GM18507 (cell line): ENCODE measurements at places on chromosomes 16 and 17.

DNA sequence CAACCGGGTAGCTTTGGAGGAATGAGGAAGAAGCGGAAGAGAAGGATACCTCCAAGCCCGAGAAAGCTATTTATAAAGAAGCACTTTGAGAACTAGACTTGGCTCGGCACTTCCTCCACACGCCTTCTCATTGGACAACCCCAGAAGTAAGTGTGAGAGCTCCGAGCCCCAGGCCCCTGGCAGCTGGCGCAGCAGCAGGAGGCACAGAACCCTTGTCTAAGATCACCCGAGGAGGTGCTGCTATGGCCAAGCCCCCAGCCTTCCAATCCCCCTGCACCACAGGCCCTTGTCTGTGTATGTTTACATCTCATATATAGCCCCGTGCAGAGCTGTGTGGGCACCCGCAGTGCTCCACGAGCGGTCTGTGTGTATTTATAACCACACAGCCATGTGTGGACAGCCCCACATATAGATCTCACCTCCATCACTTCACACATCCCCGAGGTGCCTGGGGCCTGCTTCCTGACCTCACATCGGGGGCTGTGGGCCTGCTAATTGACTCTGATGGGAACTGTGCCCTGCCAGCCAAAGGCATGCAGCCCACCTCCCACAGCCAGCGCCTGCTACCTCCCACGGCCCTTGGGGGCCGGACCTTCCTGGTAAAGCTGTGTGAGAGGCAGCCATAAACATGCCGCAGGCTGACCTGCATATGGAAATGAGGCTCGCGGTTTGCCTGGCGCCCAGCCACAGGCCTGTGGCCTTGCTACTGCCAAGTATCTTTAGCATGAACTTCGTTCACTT lies 96.1 kb downstream of the C17orf67 start:
- no peak for DNase-seq

- no peak for DNase-seq
Measured at GRCh38 chr17:70274255-70274654, 104.9 kb downstream of the KCNJ2 start.

DNA sequence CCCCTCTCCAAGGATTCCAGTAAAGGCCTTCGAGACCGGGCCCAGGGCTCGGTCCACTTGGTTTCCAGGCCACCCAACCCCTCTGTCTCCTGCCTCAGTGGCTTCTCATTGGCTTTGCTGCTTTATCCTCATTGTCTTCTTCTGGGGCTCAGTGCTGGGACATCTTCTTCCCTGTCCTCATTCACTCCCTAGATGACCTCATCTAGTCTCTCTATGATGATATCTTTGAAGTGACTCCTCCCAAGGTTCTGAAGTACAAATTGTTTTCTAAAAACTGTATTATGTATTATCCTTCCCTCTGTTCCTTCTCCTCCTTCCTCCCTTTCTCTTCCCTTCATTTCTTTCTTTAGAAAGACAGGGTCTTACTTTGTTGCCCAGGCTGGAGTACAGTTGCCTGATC lies 27.1 kb upstream of the NDRG4 start:
- DNase-seq = no peak

DNA sequence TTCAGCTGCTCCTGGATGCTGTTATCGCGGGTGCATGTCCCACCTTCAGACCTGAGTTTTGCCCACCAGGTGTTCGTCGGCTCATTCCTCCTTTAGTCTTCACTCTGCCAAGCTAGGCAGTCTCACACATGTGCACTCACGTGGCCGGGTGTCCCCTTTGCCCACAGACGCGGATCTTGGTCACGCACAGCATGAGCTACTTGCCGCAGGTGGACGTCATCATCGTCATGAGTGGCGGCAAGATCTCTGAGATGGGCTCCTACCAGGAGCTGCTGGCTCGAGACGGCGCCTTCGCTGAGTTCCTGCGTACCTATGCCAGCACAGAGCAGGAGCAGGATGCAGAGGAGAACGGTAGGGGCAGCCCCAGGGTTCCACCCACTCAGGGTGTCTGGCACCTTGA lies 133.1 kb downstream of the ABCC6 start:
- no peak for DNase-seq

DNA sequence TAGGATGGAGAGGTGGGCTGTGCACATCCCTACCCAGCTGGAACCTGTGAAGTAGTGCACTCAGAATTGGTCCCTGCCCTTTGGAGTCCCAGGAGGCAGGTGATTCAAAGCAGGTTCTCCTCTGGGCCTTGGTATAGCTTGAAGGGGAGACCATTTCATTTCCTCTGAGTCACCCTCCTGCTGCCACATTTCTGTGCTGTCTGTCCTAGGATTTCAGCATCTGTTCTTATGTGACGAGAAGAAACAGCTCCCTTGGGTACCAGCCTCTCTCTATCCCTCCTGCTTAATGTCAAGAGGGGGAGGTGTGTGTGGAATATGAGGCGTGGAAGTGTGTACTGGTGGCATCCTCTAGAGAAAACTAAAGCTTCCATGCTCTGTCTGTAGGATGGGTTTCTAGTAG lies 5.0 kb upstream of the NFE2L1 start:
- no peak for DNase-seq

DNA sequence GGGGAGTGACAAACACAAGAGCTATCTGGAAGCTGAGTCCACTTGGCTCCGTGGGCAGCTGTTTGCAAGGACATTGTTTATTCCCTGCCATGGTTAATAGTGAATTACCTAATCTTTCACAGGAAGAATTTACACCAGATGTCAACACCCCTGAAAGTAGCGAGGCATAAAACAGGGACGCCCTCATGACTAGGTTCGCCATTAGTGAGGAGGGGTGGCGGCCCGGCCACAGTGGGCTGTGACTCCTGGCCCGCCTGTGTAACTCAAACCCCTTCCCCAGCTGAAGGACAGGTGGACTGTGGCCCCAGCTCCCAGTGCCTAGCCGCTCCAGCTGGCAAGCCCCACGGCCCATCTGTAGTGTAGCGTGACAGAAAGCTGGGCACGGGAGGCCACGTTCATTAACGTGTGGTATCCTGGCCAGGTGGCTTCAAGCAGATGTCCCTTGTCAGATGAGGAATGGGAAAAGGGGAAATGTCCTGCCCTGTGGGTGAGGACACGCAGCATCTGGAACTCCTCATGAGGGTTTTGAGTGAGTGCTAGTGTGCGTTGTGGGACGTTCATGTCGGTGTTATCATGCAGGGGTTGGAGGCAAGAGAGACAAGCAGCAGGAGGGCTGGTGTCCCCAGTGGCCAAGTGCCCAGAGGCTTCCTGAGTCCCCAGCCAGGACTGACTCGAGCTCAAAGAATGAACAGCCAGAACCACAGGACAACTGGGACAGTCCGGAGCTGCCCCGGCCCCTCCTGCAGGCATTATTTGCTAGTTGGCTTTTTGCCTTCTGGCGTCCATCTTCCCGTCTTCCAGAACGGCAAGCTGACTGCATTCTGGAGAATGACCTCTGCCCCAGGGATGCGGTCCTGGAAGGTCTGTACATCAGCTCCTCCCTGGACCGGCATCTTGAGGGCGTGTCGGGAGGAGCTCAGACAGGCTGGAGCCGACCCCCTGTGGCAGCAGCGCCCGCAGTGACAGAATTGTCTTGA lies 19.2 kb downstream of the KDM8 start:
- no peak for DNase-seq

DNA sequence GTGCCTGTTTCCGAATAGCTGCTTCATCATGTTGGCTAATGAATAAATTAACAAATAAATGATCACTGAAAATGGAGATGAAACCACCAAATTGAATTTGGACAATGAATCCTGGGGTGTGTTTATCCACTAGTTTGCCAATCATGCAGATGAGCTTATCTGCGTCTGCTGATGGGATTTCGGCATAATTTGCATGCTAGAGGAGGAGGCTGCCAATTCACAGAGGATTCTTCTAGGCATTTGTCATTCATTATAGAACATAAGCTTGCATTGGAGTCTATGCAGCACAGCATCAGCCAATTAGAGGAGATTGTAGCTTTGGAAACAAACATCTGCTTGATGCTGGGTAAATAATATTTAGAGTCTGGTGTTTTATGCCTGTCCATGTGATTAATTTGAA lies 123.1 kb downstream of the NPIPB5 start:
- DNase-seq = no peak

- DNase-seq = no peak
Measured at GRCh38 chr17:68512960-68513474, 787 bp downstream of the PRKAR1A start.

DNA sequence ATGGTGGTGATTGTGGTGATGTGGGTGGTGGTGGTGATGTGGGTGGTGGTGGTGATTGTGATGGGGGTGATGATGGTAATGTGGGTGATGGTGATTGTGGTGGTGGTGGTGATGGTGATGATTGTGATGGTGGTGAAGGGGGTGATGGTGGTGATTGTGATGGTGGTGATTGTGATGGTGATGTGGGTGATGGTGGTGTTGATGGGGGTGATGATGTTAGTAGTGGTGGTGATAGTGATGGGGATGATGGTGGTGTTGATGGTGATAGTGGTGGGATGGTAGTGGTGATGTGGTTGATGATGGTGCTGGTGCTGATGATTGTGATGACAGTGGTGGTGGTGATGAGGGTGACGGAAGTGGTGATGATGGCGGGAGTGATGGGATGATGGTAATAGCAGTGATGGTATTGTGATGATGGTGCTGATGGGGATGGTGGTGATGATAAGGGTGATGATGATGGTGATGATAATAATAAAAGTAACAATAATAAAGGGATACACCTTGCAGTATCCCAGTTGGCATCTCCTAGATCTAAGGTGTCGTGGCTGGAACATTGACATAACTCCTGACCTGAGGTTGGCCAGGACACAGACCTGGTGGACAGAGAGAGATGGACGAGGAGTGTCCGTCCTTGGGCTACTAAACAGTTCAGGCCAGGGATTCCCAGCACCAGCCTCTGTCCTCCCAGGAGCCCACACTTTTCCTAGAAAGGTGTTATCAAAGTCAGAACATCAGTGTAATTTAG lies 344.5 kb downstream of the SEC14L1 start:
- no peak for DNase-seq

DNA sequence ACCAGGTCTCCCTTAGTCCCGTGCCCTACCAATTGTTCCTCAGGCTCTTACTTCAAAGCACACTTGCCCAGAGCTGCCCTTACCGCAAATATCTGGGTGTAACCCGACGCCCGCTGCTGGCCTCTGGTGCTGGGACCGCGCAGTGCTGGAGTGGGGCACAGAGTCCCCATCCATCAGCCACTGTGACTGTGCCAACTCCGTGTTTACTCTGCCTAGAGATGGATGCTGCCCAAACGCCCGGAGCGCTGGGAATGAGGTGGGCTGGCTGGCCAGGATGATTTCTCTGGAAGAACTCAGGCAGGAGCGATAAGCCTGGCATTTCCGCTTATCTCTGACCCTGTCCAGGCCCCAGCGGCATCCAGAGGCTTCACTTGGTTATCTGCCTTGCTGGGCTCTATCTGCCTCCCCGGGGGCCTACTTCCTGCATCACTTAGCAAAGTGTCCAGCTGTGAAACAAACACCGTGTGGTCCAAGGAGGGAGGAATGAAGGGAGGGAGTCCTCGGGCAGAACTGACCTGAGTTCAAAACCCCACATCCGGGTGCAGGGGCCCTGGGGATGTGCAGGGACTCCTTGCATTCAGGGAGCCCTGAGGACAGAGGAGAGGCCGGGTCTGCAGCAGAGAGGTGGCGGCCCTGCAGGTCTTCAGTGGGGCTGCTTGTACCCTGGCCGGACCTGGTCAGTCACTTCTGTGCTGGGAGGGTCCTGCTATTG lies 9.4 kb upstream of the MYLK3 start:
- no peak for DNase-seq

GRCh38 chr17:8153525-8153956 lies 1.3 kb upstream of the PER1 start:
- no peak for DNase-seq

GRCh38 chr17:76500747-76501017 lies 541 bp downstream of the RHBDF2 start:
- DNase-seq = no peak

DNA sequence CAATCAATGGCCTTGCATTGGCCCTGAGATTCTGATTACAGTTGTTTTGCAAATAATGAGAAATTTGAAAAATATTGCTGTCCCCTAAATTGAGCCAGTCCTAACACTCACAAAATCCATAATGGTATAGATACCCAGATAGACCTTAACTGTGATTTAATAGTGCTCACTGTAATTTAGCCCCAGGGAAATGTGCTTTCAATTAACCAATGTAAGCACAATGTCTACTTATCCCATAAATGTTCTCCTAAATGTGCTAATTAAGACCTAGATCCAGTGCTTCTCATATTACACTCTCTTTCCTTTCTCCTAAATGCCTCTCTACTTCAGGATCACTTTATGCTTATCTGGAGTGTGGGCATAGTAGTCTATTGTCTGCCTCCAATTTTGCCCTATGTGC lies 417.8 kb upstream of the CCL2 start:
- no peak for DNase-seq

DNA sequence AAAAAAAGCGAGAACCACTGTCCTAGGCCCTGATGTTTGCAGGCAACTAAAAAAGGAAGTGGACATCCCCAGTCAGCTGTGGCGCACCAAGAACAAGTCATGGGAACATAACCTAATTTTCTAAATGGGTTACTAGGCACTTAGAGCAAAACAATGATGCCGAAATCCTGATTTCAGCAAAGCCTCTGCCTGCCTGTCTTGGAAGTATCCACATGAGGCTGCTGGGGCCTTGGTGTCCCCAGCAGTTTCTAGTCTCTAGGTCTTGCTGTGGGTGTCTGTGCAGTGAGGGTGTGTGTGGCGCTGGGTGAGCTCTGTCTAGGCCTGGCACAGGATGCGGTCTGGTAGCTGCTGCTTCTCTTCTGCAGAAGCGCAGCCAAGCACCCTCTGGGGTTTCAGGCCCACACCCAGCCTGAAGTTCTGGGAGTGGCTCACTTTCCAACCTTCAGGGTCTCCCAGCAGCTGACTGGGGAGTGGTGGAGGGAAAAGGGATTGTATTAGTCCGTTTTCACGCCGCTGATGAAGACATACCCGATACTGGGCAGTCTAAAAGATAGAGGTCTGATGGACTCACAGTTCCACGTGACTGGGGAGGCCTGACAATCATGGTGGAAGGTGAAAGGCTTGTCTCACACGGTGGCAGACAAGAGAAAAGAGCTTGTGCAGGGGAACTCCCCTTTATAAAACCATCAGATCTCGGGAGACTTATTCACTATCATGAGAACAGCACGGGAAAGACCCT lies 21.1 kb downstream of the STH start:
- DNase-seq = no peak

GRCh38 chr16:10688291-10688690 lies 6.4 kb downstream of the TEKT5 start:
- no peak for DNase-seq

- no peak for DNase-seq
Measured at GRCh38 chr17:17134957-17135333, 71.2 kb downstream of the PLD6 start.

DNA sequence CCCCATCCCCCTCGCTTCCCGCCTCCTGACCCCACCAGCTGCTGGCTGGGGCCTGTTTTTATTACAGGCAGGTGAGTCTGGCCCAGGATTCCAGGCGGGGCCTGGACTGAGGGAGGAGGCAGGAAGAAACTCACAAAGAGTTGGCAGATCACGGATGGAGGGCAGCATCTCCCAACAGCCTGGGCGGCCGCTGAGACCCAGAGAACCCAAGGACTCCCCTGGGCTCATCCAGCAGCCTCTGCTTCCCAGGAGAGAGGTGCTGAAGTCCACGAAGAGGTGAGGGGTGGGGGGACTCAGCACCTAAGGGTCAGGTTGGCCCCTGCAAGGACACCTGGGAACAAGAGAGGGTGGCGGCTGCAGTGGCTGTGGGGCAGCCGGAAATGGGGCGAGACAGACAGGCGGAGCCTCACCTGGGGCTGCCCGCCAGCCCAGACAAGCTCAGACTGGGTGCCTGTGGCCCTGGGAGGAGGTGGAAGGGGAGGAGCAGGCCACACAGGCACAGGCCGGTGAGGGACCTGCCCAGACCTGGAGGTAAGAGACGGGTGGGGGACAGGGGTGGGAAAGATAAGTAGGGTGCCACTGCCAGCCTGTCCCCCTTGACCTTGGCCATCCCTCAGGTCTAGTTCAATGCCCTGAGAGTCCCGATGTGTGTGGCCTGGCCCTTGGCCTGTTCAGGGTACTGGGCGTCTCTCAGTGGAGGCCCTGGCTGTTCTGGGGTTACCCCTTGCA lies 8.7 kb upstream of the ADGRG1 start:
- DNase-seq = no peak
